ENCODE measurements at places on chromosomes 6 and 20.

- no peak for DNase-seq
These were observed 2.7 kb downstream of the TEAD3 start for GRCh38 chr6:35494161-35494563.

DNA sequence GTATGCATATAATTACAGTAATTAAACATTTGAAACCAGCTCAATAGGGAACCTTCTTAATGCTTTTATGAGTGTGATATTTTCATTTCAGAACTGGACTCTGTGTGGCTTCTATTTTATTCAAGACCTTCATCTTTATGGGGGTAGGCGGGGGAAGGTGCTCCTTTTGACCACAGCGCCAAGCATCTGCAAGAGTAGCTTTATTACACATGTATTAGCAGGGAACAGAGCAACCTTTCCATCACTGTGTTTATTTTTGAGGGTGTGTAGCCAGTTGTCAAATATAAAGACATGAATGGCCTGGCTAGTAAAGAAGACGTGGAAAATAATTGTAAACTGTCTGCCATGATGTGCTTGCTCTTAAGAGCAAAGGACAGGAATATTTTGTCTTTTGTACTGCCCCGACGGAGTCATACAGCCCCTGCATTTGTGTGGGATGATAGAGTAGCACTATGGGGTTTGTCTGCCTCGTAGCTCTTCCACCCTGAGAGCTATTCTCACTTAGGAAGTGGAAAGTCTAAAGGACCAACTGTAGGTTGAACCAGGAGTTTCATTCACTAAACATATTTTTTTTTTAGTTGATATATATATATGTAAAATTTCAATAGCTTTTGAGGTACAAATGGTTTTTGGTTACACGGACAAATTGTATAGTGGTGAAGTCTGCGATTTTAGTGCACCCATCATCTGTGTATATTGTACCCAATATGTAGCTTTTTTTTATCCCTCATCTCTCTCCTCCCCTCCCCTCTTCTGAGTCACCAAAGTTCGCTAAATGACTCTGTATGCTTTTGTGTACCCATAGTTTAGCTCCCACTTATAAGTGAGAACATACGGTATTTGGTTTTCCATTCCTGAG lies 91.2 kb downstream of the CARMIL1 start:
- DNase-seq = no peak

- no peak for DNase-seq
These were observed 254.3 kb downstream of the BTBD3 start for GRCh38 chr20:12171923-12172524.

DNA sequence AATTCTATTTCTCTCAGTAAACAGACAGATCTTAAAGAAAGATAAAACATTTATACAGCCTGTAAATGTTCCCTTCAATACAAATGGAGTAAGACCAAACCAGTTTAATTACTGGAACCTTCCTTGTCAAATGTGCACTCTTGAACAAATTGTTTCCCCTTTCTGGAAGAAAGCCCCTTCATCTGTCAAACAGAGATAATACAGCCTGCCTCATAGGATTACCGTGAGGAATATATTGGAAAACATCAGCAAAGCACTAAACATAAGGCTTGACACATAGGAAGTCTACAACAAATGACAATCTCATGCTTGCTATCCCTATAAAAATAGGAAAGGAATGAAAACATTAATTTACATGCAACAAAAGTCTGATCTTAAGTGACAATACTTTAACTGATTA lies 173.8 kb downstream of the PTPRK start:
- DNase-seq = no peak

DNA sequence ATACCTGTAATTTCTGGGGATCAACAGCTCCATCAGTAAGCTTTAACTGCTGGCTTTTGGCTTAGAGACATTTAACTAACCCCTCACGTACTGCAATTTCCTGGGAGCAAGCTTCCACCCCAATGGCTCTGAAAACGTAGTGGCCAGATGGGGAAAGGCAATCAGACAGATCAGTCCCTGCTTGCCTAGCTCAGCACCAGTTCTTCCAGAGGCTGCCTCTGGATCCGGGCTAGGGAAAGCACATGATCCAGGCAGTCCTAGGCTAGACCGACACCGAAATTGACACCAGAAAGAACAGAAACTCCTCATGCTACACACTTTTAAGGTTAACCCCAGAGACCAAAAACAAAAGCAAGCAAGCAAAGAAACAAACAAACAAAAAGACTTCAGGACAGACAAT lies 13.3 kb downstream of the PREP start:
- no peak for DNase-seq

GRCh38 chr6:36752187-36752885 lies 54.7 kb downstream of the RAB44 start:
- DNase-seq = no peak

GRCh38 chr6:44190715-44191114 lies 26.0 kb upstream of the MYMX start:
- no peak for DNase-seq

DNA sequence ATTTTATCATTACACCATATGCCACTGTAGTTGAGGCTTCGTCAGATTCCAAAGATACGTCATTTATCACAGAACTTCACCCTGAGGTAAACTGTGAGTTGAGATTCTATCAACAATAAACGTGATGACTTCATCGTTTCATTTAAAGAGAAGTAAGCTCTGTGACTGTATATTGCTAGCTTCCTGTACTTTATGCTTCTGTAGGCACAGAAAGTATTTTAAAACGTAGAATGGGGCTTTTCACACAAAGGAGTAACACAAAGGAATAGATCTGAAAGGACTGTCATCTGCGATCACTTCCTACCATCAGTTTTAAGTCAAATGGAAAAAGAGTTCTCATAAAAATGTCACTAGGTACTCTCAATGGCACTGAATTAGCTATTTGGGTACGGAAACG lies 234.4 kb upstream of the MCHR2 start:
- DNase-seq = no peak

GRCh38 chr6:53326372-53327016 lies 22.3 kb downstream of the ELOVL5 start:
- DNase-seq = no peak
